H54 (cell line): ENCODE measurements at places on chromosomes 1 and 21.

GRCh38 chr1:84621553-84621952 lies 47.3 kb upstream of the CTBS start:
- no peak for DNase-seq

DNA sequence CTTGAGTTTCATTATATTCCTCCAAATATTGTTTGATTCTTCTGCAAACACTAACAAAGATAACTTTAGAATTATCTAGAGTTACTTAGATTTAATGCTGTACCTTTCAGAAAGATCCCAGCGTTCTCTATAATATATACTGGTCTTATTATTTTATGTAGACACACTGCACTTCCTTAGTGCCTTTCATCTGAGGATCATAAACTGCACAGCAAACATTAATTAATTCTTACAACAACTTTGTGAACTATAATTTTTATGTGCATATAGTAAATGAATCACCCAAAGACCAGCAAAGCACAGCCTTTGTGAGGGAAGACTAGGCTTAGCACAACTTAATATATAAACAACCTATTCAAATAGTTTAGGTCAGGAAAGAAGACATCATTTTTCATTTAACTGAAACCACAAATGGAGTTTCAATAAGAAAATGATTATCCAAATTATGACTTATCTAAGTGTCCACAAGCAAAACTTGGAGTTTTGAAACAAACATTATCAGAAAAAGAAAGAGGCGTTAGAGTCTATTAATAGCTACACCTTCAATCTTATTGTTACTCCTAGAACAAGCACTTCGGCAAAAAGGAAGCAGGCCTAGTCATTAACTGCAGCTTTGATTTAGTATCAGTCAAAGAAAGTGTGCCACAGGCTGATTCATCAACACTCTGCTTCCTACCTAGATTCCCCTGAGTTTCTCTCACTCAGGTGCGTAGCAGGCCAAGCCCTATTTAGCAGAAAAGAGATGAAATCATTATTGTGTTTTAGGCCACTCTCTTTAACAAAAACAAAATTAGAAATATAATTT lies 22.5 kb upstream of the RC3H1 start:
- DNase-seq = no peak

GRCh38 chr1:58204284-58204683 lies 342.2 kb downstream of the OMA1 start:
- no peak for DNase-seq

DNA sequence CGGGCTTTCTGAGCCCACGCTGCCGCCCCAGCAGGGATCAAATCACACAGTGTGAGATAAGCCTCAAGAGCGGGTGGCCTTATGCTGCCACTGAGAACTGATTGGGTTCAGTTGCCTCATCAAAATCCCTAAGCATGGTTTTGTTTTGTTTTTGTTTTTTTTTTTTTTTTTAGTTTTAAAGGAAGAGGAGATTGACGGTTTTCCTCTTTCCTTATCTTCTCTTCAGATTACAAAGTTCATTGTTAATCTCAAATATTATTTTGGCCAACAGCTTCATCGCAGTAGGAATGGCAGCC lies 651 bp downstream of the COA6 start:
- no peak for DNase-seq

DNA sequence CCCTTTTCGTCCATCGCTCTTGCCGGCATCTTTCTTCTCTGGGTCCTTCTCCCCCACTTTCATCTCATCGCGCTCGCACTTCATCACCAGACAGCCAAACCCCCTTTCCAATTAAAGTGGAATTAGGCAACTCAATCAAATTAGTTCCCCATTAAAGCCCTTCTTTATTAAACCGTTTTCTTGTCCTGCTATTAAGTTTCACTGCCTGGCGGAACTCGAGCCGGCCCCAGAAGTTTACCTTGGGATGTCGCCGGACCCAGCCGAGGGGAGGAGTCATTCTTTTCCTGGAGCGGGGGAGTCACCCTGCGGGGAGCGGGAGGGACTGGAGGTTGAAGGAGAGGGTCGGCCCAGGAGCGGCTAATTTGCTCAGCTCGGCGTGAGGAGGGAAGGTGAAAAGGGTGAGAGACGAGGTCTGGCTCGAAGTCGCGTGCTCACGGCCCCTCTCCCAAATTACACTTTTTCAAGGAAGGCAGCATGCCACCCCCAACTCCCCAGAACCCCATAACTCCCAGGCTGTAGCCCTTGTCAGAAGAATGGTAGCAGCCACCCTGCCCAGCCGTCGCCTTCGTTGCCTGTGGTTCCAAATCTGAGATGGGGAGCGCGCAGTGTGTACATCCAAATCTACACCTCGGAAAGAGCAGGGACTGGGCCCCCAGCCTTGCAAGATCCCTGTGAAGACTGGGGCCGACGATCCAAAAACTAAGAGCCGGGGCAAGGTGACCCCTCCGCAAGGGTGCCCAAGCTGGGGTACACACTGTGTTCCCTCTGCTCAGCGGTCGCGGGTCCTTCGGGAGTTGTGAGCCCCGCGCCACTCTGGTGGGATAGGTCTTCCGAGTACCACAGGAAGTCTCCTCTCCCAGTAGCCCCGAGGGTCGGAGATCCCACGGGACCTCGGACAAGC lies 6.4 kb downstream of the DMRTA2 start:
- DNase-seq = no peak

DNA sequence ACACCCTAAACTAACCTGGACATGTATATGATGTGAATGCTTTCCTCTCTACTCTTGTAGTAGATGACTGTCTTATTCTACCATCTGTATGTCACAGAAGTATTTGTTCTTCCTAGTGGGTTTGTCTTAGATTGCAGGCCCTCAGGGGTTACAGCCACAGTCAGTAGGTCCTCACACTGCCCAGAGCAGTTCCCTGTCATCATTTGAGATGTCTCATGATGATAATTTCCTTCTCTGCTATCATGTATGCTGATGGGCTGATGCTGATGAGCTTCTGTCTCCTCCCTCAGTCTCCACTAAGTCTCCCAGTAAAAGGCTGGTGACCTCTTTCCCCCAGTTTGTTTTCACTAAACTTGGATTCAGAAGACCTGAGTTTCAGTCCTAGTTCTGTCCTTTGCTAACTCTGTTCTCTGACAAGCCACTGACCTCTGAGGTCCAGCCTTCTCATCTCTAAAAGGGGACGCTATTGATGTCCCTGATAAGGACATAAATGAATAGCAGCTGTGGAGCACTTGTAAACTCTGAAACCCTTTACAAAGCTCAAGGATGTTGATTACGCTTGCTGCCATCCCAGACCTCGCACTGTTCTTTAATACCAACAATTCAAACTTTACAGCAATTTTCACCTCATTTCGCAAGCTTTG lies 3.1 kb upstream of the ETV3 start:
- no peak for DNase-seq

DNA sequence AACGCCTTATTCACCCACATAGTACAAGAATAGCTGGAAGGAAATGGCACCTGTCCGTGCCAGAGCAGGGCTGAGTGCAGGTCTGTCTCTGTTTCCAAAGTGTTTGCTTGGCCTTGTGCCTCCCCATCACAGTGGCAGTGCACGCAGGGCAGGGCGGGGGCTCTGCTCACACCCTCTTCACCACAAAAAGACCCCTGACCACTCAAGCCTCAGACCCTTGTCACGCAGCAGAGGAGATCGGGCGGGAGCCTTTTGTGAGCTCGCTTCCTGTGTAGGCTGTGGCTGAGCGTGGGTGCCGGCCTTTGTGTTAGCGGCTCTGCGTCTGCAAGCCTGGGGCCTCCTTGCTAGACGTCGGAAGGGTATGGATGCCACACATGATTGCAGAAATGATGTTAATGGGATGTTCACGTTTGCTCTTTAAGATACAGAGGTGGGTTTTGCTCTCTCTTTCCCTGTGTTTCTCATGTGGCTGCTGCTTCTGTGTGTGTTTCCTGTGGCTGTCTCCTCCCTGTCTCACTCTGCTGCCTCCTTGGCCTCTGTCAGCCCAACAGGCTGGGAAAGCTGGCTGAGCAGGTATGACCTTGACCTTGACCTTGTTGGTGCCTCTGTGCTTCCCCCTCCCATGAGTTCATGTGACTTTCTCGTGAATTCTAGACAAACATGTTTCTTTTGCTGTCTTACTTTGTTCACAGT lies 45.4 kb downstream of the S100B start:
- no peak for DNase-seq

DNA sequence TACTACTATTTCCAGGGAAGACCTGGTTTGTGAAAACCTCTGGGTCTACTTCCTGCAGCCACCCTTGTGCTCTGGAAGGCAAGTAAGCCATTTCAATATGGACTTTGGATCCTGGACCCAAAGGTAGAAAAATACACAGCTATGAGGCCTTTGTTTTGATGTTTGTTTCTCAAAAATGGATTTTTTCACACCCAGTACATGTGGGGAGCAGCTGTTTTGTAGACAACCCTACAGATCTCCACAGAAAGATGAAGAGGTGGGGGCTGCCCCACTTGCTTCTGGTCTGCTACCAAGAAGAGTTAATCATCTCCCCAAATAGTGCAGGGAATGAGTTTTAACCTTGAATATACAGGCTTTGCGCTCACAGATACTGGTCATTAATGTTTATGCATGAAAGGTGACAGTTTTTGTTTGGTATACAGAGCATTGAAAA lies 29.2 kb downstream of the ZNF281 start:
- DNase-seq = no peak

DNA sequence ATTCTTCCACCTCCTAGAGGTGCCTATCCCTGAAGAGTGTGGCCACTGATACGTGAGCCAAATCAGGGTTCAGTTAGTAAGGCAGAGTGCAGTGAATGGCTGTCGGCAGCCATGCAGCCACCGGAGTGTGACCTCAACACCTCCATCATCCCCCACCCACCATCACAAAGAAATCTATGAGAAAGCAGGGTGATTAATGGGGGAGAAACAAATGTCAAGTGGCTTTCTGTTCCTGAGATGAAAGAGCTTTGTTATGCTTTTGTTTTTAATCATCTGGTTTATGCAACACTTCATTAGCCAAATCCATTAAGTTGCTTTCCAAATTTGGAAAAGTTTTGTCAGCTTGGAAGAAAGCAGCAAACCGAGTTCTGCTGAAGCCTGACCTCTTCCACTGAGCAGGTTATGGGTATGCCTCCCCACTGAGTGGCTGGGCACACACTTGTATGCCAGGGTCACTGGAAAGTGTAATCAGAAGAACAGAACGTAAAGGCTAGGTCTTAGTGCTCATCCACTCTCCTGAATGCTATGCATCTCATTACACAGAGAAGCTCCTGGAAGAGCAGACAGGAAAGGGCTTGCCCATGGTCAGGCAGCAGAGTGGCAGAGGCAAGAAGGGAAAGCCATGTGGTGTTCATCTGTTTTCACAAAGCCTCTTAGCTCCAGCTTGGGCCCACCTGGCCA lies 57.1 kb upstream of the ATP1B1 start:
- no peak for DNase-seq

DNA sequence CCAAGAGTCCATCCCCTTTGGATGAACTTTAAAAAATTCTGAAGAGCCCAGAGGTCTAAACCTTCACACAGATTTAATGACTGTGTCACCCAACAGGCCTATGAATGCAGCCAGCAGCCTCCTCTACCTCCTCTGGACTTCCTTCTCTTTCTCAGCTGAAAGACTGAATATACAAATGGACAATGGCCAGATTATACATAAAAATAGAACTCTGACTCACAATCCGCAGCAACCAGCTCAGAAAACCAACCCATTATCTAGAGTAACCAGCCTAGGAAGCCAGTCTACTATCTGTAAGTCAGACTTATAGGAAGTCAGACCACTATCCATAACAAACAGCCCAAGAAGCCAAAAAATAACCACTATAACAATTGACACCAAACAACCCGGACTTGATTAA lies 224.5 kb downstream of the ASTN1 start:
- no peak for DNase-seq

DNA sequence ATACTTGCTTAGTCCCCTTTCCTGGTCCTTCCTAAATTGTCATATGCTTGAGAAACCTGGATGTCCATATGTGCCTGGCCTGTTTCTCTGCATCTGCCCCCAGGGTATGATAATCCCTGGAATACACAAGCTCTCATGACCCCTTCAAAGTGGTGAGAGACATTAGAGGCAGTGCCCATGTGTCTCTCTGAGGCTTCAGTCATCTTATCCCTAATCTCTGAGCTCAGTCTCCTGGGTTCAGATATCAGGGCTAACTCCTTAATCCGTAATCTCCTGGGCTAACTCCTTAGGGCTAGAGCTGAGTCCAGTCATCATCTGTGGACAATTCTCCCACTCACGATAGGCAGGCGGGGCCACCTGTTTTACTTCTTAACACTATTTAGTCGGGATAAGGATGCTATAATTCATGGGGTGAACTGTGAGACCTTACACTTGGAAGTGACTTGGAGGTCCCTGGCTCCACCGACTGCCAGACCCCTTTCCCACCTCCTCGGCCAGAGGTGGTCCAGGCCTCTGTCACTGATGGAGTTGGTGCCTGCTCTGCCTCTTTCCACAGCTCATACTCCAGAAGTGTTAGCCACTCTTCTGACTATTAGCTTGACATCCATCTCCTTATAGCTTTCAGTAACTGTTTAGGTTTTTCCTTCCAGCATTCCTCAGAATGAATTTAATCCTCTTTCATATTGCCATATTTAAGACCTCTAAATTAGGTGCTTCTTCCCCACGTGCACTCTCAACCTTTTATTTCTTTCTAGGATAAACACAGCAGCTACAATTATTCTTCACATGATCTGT lies 22.7 kb downstream of the CCN1 start:
- no peak for DNase-seq
